ENCODE measurements at places on chromosomes 2 and 18.
A peak's percentile ranks its signal among the peaks of the same experiment; 100 is the strongest.

- no peak for DNase-seq
These were observed 63.4 kb downstream of the NCKAP5 start for GRCh38 chr2:133504566-133505505.

DNA sequence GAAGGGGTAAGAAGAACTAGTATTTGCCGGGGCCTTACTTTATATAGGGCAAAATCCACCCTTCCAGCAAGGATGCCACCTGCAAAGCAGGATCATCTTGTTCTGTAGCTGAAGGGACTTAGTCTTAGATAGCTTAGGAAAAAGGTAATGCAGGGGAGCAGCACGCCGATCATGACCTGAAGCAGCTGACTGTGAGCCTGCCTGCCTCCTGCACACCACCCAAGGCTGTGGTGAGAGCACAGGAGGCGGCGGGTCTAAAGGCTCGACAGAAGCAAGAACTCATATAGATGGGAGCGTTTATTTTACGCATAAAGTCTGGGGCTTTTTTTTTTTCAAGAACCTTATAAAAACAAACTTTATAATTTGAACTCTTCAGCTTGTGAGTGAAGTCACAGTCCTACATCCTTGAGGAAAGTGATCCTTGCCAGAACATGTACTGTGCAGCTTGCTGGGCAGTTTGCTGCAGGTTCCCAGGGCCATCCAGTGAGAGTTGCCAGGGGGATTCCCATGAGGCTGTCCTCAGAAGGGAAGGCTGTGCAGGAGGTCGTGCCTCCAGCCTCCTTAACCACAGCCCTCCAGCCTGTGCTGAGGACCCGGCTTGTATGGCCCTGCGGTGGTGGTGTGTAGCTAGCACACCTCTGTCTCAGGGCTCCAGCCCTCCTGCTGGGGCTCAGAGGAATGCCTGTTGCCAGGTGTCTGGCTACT is 92.1 kb downstream of the RNF144A start:
- DNase-seq = no peak

- peak; percentile 69 for DNase-seq
These were observed 8.8 kb downstream of the RALB start for GRCh38 chr2:120261387-120262006.

DNA sequence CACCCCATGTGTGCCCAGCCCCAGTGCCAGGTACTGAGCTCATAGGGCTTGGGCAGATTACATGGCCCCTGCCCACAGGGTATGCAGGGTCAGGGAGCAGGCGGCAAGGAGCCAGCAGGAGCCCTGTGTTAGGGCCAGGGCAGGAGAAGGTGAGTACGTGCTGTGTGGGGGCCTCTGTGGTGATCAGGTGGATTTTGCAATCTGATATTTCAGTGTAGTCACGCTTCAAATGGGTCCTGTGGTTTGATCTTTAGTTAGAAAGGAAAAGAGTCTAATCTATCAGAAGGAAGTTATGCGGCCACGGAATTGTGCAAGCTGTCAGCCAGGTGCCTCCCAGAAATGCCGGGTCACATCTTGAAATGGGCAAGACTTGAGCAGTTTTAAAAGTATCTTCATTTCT is 13.9 kb downstream of the UBE2F start:
- DNase-seq = peak; percentile 65

DNA sequence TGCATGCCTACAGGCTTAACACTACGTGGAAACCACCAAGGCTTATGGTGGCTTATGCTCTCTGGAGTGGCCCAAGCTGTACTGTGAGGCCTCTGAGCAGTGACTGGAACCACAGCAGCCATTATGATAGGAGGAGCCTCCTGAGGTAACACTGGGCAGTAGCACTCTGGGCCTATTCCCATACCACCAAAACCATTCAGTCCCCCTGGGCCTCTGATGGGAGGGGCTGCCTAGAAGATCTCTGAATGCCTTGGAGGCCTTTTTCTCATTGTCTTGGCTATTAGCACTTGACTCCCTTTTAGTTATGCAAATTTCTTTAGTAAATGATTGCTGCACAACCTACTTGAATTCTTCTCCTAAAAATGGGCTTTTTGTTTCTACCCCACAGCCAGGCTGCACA is 985.0 kb downstream of the DPP10 start:
- no peak for DNase-seq

DNA sequence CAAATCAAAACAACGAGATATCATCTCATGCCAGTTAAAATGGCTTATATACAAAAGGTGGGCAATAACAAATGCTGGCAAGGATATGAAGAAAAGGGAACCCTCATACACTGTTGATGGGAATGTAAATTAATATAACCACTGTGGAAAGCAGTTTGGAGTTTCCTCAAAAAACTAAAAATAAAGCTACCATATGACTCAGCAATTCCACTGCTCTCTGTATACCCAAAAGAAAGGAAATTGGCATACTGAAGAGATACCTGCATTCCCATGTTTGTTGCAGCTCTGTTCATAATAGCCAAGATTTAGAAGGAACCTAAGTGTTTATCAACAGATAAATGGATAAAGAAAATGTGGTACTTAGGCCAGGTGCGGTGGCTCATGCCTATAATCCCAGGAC is 124.8 kb downstream of the MSTN start:
- DNase-seq = no peak

DNA sequence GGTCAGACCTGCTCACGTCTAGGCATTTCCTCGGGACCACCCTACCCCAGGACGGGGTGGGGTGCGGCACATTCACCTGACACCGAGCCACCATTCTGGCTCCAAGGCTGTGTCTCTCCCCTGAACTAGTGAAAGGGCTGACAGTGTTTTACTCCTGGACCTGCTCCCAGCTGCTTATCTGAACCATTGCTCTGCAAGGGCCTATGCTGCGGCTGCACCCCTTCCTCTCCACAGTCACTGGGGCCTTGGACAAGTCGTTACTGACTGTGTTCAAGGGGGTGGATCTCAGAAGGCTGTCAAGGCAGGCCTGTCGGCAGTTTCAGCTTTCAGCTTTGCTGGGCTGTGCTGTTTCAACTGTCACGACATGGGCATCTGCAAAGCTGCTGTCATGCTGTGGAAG is 11.7 kb downstream of the CREG2 start:
- no peak for DNase-seq

DNA sequence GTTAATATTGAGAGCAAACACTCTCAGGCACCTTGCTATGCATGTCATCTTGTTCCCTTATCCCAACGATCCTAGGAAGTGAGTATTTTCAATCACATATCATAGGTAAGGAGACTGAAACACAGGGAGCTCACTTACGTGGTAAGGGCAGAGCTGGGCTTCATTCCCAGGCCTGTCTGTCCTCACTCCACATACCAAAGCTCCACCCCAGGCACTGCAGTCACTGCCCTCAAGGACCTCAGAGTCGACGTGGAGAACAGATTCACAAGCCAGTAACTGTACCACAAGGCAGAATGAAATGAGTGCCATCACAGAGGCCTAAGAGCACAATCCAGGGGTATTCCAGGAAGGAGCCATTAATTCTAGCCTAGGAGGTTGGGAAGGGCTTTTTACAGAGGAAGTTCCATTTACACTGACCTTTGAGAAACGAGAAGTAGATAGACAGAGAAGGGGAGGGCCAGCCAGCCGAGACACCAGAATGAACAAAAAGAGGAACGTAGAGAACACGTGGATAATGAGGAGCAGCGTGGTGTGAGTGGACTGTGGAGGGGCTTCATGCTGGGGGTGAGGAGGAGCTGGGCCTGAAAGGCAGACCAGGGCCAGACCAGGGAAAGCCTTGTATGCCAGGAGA is 48.6 kb downstream of the KIAA2012 start:
- DNase-seq = no peak

- DNase-seq = no peak
These were observed 16.9 kb upstream of the COL6A3 start for GRCh38 chr2:237430861-237431260.

- DNase-seq = peak; percentile 23
These were observed 40.3 kb downstream of the EML6 start for GRCh38 chr2:54763636-54764291.

- DNase-seq = no peak
These were observed 48.8 kb upstream of the TMEFF2 start for GRCh38 chr2:192243488-192243887.

GRCh38 chr2:168465594-168465993 is 9.5 kb downstream of the CERS6 start:
- no peak for DNase-seq

- no peak for DNase-seq
These were observed 12.1 kb downstream of the PLEKHH2 start for GRCh38 chr2:43648994-43649701.

GRCh38 chr18:34158881-34159690 is 65.6 kb downstream of the NOL4 start:
- DNase-seq = peak; percentile 14

- DNase-seq = no peak
These were observed 151.9 kb downstream of the CD226 start for GRCh38 chr18:69795791-69796190.

GRCh38 chr2:225041207-225041850 is 939 bp downstream of the DOCK10 start:
- DNase-seq = peak; percentile 77

DNA sequence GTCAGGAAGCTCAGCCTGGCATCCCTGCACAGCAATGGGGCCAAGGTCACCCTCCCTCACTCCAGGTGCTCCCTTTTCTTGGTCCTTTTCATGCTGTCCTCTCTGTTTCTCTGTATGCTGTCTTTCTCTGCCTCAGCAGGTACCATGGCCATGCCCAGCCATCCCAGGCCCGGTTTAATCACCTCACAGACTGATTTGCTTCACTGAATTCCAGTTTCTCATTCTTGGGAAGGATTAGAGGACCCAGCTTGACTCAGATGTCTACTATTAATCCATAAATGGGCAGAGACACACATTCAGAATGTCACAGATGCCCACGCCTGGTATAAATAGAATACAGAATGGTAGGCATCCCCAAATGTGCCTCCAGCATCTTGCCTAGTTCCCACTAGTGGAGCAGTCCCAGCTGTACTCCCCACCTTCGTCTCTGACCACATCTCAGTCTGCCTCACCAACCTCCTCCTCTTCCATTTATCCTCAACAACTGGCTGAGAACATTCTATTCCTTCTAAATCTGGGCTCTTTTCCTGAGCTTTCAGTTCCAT is 14.2 kb upstream of the L3MBTL4 start:
- DNase-seq = no peak

DNA sequence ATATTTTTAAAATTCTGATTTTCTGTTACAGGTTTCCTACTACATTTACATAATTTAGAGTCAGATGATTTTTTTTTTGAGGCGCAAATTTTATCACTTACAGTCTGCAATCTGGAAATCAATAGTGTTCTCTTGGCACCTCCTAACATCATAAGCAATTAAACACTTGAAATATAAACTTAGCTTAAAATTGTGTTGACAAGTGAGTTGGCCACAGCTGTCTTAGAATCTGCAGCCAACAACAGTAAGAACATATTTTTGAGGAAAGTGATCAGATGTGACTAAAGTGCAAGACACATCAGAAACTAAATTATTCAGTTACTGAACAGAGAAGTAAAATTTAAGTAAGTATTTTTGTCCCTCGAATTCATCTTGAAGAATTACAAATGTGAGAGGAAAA is 726.7 kb upstream of the LRATD1 start:
- DNase-seq = no peak

GRCh38 chr2:47631792-47632398 is 151.1 kb upstream of the MSH6 start:
- no peak for DNase-seq

GRCh38 chr18:27627927-27628326 is 442.8 kb upstream of the CHST9 start:
- no peak for DNase-seq

- no peak for DNase-seq
These were observed 135.7 kb upstream of the EPC2 start for GRCh38 chr2:148508878-148509287.
